ENCODE measurements at places on chromosomes 6 and 20. TPM values are rescaled to one million over a fixed set of nuclear protein-coding genes. Genes with fewer than 3 reads are reported as not detected.

MYH7B gene
- total RNA-seq: 0.18 TPM

SIM1 gene
- not detected for total RNA-seq

FOXF2 gene
- not detected for total RNA-seq

DNA sequence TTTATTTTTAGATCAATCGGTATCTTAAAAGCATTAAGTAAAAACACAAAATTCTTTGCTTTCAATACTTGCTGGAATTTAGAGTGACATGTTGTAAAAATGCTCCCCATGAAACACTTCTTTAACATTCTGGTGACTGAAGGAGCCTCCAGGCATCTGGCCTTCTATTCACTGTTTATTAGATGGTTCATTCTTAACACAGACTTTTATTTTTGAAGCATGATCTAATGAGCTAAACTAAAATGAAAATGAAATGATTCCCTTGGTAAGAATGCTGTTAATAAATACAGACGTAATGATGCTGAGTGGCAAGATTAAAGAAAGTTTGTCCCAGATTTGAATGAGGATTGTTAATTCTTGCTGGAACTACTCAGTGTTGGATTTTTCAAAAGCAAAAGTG is 698.4 kb downstream of the TENT5A start:
- DNase-seq: no peak

DNA sequence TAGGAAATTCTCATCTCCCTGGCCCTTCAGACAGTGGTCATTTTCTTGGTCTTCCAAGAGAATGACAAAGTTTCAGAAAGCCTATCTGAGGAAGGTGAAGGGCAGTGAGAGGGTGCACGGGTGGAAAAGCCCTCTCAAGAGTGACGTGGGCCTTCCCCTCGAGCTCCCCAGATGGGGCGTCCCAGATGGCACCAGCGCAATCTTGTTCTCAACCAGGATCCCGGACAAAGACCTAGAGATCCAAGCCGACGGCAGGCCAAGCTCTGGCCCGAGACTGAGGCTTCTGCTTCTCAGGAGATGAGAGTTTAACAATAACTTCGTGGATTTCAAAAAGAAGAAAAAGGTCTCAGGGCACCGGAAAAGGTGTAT is 797 bp upstream of the ZNF133 start:
- DNase-seq: no peak

DNA sequence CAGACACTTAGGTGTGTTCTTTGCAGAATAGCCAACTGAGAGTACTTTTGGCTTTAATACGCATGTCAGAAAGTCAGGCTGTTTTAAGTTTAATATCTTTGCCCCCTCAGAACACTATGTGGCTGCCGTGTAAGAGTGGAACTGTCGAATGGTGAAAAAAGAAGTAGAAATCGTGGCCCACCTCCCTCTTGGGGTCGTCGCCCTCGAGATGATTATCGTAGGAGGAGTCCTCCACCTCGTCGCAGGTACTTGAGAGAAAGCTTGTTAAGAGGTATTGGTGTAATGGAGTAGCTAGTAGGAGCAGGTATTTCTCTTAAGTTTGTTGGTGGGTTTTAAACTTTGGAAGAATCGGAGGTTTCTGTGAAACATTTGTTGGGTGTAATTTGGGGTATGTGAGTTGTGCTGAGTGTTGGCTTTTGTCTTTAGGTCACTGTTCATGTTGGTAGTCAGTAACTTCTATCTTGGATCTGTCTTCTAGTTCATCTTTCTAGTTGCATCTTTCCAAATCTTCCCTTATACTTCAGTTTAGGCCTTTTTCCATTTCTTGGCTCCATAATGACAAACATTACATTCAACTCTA is 4.7 kb downstream of the SRSF3 start:
- DNase-seq: no peak

DNA sequence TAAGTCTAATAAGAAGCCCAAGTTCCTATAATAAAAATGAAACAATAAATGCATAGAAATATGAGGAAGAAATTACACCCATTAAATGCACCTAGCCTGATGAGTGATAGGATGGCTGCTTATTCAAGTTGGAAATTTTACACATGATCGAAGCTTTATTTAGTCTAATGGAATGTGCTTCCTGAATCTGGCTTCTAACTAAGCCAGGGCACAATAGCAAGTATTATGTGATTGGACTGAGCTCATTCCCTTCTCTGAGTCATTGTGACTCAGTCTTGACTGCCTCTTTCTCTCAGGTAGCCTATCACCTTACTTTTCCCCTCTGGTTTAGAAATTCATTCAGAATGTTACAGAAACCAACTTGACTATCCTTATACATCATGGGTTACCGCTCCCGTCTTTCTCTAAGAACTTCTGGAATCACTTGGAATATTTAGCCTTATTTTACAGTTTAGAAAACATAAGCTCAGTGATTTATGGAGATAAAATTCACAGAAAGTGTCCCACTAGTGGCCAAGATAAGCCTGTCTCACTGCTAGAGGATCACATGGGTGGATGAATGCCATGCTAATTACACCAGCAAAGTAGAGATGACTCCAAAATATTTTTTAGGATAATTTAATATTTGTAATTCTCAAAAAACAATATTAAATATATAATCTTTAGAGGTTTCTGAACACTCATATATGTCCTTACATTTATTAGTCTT is 505.3 kb upstream of the JAG1 start:
- DNase-seq: peak; percentile 54

DNA sequence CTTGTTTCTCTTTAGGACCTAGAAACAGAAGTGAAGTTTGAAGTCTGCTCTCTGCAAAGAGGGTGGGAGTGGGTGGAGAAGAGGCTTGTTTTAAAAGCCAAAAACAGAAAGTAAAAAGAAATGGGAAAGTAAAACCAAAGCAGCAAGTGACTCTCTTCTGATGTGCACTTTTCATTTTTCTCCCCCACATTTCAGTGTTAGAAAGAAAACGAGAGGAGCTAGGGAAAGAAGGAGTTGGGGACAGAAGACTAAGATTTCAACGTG is 1.3 kb downstream of the C6orf141 start:
- DNase-seq: no peak

All from HepG2 (cell line).